NCI-H2107 (cell line): ENCODE measurements at places on chromosomes 13 and 19.

DNA sequence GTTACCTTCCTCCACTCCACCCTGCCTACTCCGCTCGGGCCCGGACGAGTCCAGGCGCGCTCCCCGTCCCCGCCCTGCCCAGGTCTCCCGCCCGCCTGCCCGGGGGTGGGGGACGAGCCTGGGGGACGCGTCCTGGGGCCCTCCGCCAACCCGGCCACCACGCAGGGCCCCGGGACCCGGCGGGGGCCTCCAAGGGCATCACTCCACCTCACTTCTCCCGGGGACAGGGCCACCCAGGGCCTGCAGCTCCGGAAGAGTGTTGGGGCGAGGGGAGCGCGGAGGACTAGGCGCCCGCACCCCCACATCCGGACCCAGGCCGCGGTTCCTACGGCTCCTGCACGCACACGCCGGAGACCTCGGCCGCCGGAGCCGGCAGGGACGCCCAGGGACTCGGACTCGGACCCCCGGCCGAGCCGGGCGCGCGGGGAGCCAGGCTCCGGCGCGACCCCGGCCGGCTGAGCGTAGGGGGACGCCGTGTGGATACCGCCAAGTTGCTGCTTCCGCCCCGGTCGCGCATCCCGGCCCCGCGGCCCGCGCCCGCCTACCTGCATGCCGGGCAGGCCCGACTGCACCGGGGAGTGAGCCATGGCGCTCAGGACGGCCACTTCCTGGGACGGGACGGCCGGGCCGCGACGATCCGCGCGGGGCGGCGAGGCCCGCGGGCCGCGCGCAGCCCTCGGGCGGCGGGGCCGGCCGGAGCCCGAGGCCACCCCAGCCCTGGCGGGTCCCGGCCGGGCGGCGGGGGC lies 534 bp downstream of the STK24 start:
- DNase-seq: no peak

DNA sequence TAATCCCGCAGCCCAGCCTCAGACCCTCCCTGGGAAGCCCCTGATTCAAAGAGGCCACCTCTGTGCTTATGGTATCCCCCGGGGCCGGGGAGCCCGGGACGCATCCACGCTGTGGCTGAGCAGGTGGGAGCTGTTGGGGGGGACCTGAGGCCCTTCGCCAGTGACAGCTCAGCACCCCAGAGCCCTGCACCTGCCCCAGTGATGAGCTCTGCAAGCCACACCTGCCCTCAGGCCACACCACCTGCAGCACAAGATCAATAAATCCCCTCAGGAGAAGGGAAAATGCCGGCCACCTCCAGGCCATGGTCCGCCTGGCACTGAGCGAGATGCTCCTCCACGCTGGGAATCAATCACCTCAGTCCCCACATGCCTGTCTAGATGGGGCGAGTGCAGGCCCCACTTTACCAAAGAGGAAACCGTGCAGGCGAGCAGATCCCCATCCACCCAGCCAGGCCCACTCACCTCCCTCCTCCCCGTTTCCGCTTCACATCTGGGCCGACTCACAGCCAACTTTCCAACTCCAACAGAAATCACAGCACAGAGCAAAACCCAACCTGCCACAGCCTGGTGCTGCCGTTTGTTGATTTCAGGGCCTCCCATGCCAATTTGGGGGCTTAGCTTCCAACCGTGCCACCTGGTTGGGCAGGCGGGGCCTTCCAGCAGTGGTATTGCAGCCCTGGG lies 12.8 kb downstream of the MOB3A start:
- no peak for DNase-seq

DNA sequence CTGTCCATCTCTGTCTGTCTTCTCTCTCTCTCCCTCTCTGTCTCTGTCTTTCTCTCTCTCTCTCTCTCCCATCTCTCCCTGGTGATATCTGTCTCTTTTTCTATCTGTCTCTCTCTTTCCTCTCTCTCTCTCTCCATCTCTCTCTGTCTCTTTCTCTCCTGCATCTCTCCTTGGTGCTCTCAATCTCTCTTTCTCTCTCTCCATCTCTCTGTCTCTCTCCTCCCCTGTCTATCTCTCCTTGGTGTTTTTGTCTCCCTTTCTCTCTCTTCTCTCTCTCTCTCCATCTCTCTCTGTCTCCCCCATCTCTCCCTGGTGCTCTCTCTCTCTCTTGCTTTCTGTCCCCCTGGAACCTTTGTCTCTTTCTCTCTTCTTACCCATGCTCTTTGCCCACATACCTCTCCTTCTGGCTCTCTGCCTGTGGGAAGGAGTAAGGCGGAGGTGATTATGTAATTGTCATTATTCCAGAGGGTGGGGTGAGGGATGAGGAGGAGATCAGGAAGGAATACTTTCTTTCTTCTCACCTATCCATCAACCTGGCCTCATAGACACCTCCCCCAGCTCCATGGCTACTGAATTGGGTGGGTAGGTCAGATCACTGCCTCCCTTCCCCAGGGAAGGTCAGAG lies 30.9 kb upstream of the CYP2B6 start:
- no peak for DNase-seq

GRCh38 chr19:47826800-47827199 lies 5.1 kb downstream of the CRX start:
- DNase-seq: no peak

DNA sequence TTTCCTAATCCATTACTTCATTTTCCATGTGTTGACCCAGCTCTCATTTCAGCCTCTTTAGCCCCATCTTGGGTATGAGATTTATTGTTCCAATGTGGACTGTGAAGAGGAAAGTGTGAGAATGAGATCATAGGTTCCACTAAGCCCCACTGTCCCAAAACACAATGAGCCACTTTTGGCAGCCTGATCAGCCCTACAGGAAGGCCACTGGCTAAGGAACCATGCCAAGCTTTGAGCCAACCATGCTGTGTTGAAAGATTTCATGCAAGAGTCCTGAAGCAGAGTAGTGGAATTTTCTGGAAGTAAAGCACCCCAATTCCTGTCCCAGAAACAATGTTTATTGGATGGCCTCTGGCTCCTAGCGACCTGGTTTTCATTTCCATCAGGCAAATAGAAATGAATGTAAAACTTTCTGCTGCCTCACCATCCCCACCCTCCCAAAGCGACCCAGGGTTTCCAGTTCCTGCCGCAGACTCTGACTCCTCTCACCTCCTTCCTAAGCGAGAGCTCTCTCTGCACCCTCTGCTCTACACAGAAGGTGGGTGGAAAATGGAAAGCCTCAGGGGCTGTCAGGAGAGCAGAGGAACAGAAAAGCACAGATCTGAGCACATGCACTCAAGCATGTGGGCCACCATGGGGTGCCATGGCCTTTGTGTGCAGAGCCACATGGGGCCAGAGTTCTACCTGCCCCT lies 73.1 kb downstream of the KCTD12 start:
- no peak for DNase-seq

DNA sequence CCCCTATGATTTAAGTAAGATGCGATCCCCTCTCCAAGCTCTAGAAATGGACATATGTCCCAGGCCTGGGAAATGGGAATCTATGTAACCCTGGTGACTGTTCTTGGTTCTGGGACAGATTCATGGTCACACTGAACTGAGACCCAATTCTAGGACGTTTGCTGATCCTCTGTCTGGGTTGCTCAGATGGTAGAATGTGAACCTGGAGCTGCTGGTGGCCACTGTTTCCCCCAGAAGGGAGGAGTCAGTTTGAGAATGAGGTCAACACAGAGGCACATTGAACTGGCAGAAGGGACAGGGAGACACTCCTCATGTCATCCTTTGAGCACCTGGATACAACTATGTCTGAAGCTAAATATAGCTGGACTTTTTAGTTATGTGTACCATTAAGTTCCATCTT lies 29.1 kb downstream of the FAM187B start:
- DNase-seq: no peak

- DNase-seq: no peak
Measured at GRCh38 chr13:57740719-57741118, 109.2 kb downstream of the PCDH17 start.

GRCh38 chr13:99575376-99576120 lies 74.3 kb downstream of the TM9SF2 start:
- no peak for DNase-seq

- DNase-seq: no peak
Measured at GRCh38 chr19:4038057-4038456, 28.6 kb downstream of the ZBTB7A start.

- DNase-seq: no peak
Measured at GRCh38 chr13:75875450-75875849, 239.3 kb downstream of the LMO7 start.

DNA sequence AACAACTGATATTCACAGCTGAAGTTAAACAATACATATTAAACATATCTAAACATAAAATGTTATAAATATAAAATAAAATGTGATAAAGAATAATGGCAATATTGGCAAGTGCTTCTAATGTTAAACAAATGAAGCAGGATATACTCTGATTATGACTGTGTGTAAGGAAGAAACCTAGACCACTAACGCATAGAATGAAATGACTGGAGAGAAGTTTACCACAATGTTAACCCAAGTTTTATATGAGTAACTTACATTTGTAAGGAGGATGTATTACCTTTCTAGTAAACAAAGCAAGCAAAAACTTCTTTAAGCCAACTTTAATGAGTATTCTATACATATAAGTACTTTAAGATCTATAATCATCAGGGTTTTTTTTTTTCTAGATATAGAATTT lies 43.0 kb downstream of the RB1 start:
- no peak for DNase-seq

GRCh38 chr19:12994701-12995595 lies at the start of gene NFIX:
NFIX (plus strand) TSS chr19:12995475; CDS start chr19:12995838, 363 bp downstream.
- DNase-seq: no peak

DNA sequence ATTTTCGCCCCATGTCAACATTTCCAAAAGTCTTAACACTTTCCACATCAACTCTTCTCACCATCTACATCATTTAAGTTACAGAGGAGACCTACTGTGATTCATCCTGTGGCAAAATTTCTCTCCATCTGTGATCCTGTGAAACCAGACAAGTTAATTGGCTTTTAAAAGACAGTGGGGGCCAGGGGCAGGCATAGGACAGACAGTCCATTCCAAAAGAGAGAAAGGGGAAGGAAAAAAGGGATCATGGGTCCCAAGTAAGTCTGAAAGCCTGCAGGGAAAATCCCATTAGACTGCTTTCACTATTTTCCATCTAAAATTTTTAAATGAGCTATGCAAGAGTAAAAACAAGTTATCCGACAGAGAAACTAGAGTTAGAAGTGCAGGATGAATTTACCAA lies 121.0 kb downstream of the MRPL57 start:
- DNase-seq: no peak

GRCh38 chr19:19064811-19065745 lies 1.3 kb downstream of the SLC25A42 start:
- no peak for DNase-seq

GRCh38 chr19:50510121-50510670 lies 795 bp downstream of the JOSD2 start:
- no peak for DNase-seq

GRCh38 chr19:8519388-8519787 lies 5.4 kb upstream of the ZNF414 start:
- no peak for DNase-seq

- no peak for DNase-seq
Measured at GRCh38 chr13:34452831-34453230, 489.2 kb upstream of the NBEA start.

DNA sequence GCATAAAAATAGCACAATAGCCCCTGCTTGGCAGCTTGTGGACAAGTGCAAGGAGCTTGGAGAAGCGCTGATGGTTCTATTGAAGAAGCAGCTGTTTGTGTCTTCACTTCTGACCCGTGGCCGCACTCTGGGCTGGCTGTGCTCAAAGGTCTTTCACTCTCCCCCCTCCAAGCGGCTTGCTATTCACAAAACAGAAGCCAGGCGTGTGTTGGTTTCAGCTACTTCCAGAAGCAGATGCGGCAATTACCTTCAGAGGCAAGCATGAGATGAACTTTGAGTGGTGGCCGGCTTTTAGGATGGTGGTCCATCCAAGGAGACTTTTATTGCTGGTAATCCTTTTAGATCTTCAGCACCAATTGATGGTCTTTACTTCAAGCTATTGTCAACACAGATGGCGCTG lies 188.5 kb upstream of the ARGLU1 start:
- DNase-seq: no peak

- DNase-seq: no peak
Measured at GRCh38 chr19:35751839-35752745, 3.7 kb downstream of the LIN37 start.

GRCh38 chr13:50104493-50104892 lies 89.2 kb downstream of the KCNRG start:
- DNase-seq: no peak

GRCh38 chr19:7811989-7812388 lies 18.0 kb upstream of the EVI5L start:
- no peak for DNase-seq

DNA sequence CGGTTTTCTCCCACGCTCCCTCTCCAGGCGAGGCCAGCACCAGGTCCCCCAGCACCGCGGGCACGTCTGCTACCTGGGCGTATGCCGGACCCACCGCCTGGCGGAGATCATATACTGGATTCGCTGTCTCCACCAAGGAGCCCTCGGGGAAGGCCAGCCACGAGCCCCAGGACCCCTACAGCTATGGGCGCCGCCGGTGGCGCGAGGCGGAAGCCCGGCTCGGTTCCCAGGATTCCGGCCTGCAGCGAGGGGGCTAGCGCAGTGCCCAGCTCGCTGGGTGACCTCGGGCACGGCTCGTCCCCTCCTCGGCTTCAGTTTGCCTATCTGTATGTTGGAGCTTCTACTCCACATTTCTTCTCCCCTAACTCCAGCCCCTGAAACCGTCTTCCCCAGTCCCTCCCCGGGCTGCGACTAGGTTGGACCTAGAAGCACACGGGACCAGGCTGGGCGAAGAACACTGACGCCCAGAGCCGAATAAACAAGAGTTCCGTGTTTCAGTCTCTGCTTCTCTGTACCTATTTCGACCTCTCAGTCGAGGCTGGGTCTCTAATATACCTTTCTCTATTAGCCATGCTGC lies 749 bp upstream of the CPT1C start:
- no peak for DNase-seq

GRCh38 chr19:32876236-32876918 lies 6.8 kb upstream of the SLC7A9 start:
- DNase-seq: no peak

DNA sequence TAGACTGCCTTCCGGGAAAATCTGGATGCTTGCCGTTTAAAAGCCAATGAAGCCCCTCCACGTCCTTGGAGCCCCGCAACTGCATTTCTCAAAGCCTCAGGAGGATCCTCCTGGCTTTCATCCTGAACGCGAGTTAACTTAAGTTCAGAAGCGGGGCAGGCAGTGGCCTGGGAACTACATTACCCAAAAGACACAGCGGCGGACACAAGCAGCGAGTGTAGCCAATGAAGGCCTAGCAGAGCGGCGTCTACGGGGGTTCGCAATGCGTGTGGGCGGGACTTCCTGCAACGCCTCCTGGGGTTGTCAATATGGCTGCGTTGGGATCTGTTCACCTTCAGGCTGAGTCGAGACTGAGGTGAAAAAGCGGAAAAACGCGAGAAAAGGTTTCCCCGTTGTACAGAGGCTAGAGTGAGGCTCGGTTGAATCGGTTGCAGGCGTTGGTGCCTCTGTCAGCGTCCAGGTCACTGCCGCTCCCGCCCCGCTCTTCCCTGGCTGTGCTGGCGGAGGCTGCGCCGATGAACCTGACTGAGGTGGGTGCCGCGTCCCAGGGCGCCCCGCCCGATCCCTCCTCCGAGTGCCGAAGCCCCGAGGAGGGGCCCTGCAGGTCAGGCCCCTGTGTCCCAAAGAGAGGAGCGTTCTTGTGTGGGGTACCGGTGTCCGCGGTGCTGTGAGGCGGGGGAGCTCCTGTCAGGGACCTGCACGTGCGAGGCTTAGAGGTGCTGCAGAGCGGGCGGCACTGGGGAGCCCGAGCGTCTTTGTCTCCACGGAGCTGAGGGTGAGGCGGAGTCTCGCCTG lies at the start of gene ZNF17:
TSS of gene ZNF17 (plus strand) at position 285 of the 795 bp plus-strand sequence. CDS start 2,455 bp downstream, outside the sequence.
- DNase-seq: peak; percentile 77

GRCh38 chr13:39952249-39953233 lies 297.1 kb downstream of the COG6 start:
- DNase-seq: no peak
